ENCODE measurements at places on chromosomes 1 and 21.

GRCh38 chr1:150180474-150180873, 30.8 kb downstream of the PLEKHO1 start:
- no peak for DNase-seq

DNA sequence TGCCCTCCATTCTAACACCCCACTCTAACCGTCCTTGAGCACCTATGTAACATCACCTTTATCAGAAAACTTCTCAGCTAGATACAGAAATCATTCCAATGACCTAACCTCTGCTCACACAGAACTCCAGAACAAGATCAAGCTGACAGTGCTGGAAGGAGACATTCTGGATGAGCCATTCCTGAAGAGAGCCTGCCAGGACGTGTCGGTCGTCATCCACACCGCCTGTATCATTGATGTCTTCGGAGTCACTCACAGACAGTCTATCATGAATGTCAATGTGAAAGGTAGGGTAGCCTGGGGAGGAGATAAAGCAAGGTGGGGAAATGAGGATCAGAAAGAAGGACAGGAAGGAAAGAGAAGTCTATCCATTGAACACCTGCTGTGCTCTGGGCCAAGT, 27.8 kb downstream of the HSD3B2 start:
- DNase-seq = no peak

DNA sequence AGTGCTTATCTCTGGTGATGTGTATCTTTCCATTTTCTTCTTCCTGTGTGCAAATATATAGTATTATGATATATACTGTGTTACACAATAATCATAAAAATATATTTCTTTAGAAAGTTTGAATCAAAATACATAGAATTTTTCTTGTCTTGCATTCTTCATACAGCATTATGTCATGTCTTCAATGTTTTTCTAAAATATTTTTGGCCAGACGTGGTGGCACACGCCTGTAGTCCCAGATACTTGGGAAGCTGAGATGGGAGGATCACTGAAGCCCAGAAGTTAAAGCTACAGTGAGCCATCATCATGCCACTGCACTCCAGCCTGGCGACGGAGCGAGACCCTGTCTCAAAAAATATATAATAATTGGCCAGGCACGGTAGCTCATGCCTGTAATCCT, 41.6 kb downstream of the IL6R start:
- no peak for DNase-seq

GRCh38 chr1:177425199-177425598, 254.4 kb downstream of the BRINP2 start:
- DNase-seq = no peak

GRCh38 chr1:206923009-206923960, 1.5 kb upstream of the FCMR start:
- peak; percentile 54 for DNase-seq

DNA sequence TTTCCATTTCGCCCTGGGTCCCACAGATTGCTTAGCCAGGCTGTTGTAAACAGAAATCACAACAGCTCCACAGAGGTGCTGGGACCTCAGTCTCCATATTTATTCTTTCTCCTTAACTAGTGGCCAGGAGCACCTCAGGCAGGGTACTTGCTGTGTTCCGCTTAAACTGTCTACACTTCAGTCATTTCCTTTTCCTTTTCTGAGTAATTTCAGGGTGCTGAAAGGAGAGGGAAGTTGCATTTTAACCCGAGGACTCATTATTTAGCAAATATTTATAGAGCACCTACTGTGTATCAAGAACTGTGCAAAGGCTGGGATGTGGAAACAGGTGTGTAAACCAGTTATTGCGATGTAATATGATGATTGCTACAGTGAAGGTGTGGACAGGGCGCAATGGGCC, 41.9 kb downstream of the ACP6 start:
- no peak for DNase-seq

- DNase-seq = no peak
Measured at GRCh38 chr1:85502171-85502570, 37.2 kb upstream of the DDAH1 start.

DNA sequence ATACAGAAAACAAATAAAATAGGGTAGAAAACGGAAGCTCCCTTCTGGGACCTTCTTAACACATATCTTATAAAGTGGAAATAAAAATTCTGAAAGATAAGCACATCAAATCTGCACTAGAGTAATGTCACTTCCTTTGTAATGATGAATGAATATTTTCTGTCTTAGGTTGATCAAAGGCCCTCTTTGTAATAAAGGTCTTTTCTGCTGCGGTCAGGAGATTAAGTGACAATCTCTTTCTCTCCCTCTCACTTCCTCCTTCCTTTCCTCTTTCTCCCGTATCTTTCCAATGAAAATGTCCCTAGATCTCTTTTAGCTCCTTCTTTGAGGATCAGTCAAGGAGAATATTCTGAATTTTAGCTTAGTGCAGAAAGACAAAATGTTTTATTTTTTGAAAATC, 33.8 kb downstream of the TMCO1 start:
- no peak for DNase-seq

GRCh38 chr21:39064325-39065012, 118.8 kb downstream of the PSMG1 start:
- DNase-seq = no peak

GRCh38 chr1:246117066-246117791, 389.9 kb downstream of the SMYD3 start:
- DNase-seq = no peak

DNA sequence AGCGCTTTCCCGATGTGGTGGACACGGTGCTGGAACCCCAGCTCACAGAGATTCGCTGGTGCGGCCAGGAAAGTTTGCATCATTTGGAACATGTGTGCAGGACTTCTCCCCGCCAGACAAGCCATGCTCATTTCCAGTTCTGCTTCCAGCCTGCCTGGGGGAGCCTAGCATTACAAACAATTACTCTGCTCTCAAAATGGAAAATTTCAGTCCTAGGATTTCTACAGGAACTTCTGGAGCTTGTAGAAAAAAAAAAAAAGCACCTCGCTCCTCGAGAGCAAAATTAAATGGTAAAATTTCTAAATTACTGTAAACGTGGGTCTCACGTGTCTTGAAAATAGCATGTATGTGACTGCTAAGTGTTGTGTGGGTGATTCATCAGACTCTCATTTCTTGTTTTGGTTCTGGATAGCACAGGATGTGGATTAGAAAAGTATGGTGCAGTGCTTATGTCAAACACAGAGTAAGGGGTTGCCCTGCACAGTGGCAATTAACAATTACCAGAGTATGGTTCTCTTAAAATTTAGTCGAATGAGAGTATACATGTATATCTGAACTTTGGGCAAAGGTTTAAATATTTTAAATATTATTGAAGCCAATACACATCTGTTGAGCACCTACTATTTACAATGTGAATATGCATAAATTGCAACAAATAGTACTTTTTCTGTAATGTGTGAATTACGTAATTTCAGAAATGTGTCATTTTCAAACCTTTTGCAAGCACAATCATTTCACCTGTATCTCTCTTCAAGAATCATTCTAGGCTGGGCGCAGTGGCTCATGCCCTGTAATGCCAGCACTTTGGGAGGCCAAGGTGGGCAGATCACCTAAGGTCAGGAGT, 61.8 kb upstream of the PTGFRN start:
- DNase-seq = no peak

GRCh38 chr1:70667494-70668170, 256.6 kb downstream of the CTH start:
- DNase-seq = no peak

DNA sequence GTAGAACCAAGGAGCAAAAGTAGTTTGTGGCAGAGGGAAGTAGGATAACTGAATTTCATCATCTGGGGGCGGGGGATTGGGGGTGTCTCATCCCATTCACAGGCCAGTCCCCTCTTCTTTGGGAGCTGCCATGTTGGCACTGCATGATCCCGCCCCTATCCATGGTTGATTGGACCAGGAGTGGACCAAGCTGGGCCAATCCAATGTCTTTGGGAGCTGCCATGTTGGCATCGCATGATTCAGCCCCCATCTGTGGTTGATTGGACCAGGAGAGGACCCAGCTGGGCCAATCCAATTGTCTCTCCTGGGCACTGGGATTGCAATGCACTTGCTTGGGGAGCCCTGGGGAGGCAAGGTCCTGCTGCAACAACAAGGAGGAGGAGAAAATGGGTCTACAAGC, 12.3 kb upstream of the ALPL start:
- no peak for DNase-seq

DNA sequence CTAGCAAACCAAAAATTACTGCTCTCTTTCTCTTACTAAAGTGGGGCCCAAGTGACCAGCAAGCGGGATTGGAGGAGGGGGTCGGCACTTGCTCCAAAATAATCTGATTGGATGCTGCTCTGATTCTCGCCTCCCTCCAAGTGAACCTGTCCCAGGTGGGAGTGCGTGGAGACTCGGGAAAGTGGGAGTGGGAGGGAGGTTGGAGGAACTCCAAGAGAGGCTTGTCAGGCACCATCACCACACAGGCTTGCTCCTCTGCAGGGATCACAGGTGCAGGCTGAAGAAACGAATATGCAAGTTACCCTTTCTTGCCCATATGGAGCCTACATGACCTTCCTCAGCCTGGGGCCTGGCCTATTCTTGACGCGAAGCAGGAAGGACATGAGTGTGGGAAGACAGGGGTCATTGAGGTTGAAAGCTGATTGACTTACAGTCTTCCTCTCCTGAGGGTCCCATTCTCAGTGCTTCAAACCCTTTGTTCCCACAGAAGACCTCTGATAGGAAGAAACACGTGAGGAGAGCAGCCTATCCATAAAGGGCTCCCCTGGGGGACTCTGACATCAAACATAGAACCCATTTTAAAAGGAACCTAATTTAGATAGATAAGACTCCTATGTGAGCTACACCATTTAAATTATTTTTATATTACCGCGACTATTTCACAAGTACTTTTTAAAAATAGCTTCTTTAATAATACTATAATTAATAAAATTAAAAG, 14.2 kb downstream of the RGS8 start:
- DNase-seq = no peak

DNA sequence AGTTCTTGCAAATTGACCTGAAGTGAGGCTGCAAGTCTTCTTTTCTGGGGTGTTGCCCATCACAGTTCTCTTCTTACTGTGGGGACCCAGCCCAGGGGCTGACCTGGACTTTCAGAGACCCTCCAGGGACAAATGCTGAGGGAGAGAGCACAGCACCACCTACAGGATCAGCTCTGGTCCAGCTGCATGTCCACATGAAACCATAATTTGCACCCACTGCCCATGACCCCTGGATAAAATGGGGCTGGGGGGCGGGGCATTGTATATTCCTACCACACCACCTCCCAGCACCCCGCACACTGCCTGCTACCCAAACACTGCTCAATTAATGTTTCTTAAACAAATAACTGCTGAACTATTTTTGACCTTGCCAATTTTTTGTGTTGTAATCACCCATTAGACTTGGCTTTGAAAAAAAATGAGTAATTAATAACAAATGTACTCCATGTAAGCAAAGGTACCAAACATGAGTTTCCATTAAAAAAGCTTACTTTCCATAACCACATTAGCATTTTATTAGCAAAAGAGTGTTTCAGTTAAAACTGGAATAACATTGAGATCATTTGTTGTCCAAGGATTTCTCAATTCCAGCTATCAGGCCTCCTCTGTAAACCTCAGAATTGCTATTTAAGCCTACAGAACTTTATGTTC, 168.0 kb upstream of the RAB4A start:
- no peak for DNase-seq

- DNase-seq = no peak
Measured at GRCh38 chr1:156123356-156124196, 9.1 kb downstream of the LMNA start.

- DNase-seq = no peak
Measured at GRCh38 chr1:42144711-42145388, 8.4 kb upstream of the GUCA2B start.

GRCh38 chr1:25095635-25096200, 136.6 kb downstream of the SYF2 start:
- no peak for DNase-seq

GRCh38 chr1:17460219-17460618, 20.7 kb upstream of the RCC2 start:
- no peak for DNase-seq

DNA sequence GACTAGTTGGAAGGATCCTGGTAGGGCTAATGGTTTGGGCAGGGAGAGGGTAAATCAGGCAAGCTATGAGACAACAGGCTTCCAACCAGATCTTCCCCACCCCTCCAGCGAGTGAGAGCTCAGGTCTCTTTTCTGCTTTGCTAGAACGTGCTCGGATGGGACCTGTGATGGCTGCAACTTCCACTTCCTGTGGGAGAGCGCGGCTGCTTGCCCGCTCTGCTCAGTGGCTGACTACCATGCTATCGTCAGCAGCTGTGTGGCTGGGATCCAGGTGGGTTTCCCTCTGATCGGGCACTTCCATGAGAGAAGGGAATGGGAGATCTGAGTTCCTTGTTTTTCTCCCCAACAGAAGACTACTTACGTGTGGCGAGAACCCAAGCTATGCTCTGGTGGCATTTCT, 14.0 kb upstream of the SARS1 start:
- DNase-seq = no peak

Data from stimulated activated CD4-positive, alpha-beta T cell treated with anti-CD3 and anti-CD28 coated beads, Interleukin-12 subunit alpha, Interleukin-12 subunit beta, amount 100 ng/mL, for 48 hours (primary cell).